NCI-H460 (cell line): ENCODE measurements at places on chromosomes 12 and 14. TPM values are rescaled to one million over a fixed set of nuclear protein-coding genes. Genes with fewer than 3 reads are reported as not detected.

DNA sequence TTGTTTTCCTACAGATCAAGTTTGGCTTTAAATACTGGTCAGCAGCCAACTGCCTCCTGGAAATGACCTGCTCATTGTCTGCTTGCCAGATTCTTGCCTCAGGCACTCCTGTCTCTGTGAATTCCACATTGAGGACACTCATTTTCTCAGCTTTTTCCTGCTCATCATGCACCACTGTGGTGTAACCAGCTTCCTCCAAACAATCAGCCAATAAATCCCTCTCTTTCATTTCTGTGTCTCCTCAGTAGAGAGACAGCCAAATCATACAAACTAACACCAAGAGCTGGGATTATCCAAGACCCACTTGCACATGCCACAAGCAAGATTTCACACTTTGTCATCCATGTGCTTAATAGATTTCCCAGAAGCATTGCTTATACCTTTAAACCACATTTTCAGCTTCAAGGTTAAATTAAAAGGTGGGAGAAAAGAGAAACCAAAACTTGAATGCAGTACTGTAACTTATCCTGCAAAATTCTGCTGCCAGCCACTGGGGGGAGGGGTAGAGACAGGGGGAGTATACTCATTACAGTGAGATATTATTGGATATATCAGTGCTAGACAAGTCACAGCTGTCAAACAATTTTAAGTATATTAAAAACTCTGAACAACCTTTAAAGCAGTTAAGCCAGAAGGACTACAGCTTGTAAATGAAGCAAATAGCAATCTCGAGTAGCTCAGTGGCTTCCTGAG is 105.0 kb downstream of the PPP2R5E start:
- DNase-seq = no peak

DNA sequence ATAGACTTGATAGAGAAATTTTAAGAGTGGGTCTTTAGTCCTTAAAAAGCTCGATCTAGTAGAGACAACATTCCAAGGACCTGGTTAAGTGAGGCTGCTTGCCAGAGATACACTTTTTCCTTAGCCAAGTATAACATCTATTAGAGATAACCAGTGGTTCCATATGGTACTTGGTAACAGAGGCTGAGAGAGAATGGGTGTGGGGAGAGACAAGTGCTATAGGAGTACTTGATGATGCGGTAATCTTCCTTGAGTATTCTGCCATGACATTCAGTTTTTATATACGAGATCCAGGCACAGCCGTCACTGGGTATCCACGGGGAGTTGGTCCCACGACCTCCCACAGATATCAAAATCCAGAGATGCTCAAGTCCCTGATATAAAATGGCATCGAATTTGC is 77.4 kb upstream of the REP15 start:
- no peak for DNase-seq

GRCh38 chr14:99524804-99525698 is 43.8 kb downstream of the CCNK start:
- DNase-seq = no peak

GRCh38 chr12:49897276-49897675 is 6.4 kb downstream of the FAIM2 start:
- no peak for DNase-seq

DNA sequence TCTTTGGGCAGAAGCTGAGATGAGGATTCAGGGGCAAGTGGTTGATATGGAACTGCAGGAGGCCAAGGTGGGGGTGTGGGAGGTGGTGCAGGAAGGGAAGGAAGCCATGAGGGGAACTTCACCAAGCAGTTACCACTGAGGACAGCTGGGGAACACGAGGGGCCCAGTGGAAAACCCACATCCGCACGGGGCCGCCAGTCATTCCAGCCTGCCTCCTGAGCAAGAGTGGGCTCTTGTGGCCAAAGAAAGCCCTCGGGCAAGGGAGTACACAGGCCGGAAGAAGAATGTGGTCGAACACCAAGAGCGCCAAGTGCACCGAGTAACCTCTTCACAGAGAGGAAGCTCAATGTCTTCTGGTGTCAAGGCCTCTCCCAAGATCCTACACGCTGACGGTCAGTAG is 252.2 kb upstream of the FOXN3 start:
- DNase-seq = no peak

GRCh38 chr14:78633752-78634151 is 463.6 kb downstream of the NRXN3 start:
- DNase-seq = no peak

GRCh38 chr12:109912855-109913321 is 12.8 kb downstream of the TCHP start:
- DNase-seq = no peak

GRCh38 chr12:68200854-68201253 is 24.8 kb downstream of the IL26 start:
- no peak for DNase-seq

GRCh38 chr14:31110872-31111271 is 84.7 kb upstream of the STRN3 start:
- no peak for DNase-seq

GRCh38 chr12:109271418-109271817 is 37.7 kb downstream of the FOXN4 start:
- no peak for DNase-seq

- no peak for DNase-seq
Observed at GRCh38 chr12:103561174-103561573, 25.9 kb upstream of the STAB2 start.

DNA sequence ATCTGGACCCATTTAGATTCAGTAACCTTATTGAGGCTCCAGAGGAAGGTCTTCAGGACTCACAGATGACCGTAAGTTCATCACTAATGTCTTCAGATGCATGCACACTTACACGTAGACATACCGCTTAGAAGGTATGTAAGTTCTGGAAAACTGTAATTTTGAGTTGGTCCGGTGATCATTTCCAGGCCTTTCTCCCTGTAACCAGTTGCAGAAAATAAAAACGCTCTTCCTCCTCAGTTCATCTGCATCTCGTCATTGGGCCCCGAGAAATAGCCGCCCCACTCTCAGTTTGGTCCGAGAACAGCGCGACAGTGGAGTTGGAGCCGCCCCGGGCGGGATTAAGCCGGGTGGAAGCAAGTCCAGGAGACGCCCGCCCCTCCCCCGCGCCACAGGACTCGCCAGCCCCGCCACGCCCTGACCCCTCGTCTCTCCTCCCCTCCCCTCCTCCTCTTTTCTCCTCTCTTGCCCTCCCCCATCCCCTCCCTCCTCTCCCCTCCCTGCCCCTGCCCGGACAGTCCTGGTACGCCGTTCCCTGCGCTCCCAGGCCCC is 83.7 kb downstream of the TNFAIP2 start:
- DNase-seq = no peak

DNA sequence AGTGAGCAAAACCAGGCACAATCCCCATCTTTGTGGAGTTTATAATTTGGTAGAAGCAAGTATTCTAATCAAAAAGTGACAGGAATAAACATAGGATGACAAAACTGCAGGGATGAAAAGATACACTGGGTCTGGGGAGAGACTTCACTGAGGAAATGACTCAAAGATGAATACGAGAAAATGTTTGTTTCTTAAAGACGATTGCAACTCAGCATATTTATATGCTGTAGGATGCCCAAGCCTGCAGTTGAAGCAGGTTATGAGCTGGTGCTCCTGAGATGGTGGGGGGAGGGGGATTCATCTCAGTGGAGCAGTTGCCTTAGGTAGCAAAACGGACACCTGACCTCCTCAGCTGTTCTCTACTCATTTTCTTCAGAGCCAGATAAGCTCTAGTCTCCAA is 13.4 kb upstream of the SLC38A4 start:
- DNase-seq = no peak

DNA sequence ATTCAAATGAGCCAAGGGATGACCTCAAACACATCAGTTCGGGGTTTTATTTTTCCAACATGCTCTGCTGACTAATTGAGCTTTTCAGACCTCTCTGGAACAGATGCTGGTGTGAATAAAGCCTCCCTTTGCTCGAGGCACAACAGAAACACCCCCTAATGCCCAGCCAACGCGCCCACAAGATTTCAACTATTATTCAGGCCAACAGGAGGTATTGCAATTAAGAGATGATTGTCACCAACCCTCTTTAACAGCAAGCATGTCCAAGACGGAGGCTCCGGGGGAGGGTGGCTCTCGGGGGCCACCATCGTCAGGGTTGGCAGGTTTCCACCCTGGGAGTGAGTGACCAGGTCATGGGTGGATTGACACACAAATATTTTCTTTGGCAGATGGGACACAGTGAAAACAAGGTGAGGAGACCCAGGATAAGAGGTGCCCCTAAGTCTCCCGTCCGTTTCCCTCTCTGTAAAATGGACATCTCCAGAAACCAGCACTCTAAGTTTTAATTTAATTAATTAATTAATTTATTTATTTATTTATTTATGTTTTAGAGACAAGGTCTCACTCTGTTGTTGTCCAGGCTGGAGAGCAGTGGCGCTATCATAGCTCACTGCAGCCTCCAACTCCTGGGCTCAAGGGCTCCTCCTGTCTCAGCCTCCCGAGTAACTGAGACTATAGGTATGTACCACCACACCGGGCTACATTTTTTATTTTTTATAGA is 56.1 kb downstream of the MAP1LC3B2 start:
- DNase-seq = no peak

- no peak for DNase-seq
Observed at GRCh38 chr14:75216427-75217006, 40.1 kb upstream of the TMED10 start.

- no peak for DNase-seq
Observed at GRCh38 chr14:36176524-36176923, at the start of gene PTCSC3. TSS of gene PTCSC3 (minus strand) at chr14:36176722.

DNA sequence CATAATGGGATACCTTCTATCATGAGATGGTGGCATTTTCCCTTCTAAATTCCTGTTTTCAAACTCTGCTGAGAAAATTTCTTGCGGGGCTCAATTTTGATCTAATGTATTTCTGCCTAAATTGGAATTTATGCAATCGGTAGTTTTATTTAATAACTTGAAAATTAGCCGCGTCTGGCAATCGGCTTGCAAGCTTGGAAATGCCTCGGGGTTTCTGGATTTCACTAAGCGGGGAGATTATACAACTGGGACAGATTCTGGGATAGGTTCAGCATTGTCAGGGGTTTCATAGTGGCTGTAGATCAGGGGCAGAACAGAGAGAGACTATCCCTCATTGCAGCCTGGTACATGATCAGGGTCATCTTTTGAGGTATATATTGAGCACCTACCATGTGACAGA is 8.6 kb downstream of the CCDC60 start:
- DNase-seq = no peak

Gene ASCL1
- not detected in 2 replicates for total RNA-seq

Gene PLA2G1B
- total RNA-seq = not detected in 2 replicates

Gene CPM
- total RNA-seq = 1.4 and 2.7 TPM in 2 replicates

Gene ANO4
- not detected in 2 replicates for total RNA-seq

Gene SPIC
- not detected in 2 replicates for total RNA-seq

Gene BCL2L14
- not detected in 2 replicates for total RNA-seq

Gene LGALS3
- total RNA-seq = 1,075 and 1,155 TPM in 2 replicates

Gene PXMP2
- total RNA-seq = 22.5 and 27.3 TPM in 2 replicates
